ENCODE measurements at places on chromosomes 6 and 20.

DNA sequence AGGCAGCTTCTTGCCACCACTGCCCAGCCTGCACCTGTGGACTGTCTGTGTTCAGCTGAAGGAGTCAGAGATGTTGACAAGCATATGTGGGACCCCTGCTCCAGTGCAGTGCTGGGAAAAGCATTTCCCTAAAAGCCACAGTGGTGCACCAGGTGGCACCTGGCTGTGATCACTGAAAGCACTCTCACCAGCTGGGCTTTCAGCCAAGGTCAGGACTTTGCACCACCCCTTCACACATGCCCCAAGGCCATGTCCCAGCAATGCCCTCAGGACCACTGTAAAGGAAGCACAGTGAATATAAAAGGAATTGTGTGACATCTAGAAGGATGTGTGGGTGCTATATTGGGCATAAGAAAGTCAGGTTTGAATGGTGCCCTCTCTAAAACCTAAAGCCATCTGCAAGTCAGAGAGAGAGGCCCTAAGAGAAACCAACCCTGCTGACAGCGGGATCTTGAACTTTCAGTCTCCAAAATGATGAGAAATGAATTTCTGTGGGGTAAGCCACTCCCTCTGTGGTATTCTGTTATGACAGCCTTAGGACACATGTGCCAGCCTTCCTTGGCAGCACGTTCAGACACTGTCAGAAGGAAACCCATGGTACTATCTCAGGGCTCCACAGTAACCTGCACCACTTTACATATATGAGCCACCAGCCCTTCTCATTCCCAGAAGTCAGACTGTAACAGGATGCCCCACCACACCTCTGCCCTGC lies 30.7 kb downstream of the CBLN4 start:
- no peak for DNase-seq

DNA sequence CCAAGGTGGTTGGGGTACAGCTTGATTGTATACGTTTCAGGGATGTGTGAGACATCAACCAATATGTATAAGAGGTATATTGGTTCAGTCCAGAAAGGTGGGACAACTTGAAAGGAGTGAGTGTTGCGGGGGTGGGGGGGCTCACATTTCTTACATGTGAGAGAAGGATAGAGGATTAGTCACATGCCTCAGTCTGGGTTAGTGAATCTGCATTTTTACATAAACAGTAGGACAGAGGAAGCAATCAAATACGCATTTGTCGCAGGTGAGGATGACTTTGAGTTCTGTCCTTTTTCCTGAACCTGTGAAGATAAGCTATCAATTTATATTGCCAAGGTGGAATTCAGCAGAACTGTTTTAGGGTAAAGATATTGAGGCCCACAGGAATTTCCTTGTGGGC lies 42.1 kb upstream of the TBC1D32 start:
- no peak for DNase-seq

- DNase-seq: no peak
Observed at GRCh38 chr6:113526553-113526952, 330.6 kb upstream of the MARCKS start.

DNA sequence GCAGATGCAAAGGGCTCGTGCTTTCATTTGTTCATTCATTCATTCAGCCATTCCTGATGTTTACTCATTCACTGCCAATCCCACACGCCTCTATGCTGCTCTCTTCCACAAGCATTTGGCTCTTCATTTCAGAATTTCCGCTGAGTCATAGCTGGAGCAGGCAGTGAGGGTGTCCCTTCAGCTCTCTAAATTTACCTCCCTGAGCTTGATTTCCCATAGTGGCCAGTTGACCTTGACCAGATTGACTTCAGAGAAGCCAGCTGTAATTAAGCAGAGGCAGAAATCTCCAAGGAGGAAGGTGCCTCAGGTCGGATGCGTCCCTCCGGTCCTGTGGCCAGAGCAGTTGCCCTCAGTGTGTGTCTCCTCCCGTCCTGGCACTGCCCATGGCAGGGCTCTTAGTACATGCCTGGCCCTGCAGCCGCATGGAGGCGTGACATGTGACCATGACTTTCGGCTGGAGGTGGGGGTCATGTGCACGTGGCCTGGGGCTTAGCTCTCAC lies 267.2 kb upstream of the ECI2 start:
- DNase-seq: no peak

GRCh38 chr6:80519811-80520594 lies 413.5 kb downstream of the BCKDHB start:
- DNase-seq: no peak

DNA sequence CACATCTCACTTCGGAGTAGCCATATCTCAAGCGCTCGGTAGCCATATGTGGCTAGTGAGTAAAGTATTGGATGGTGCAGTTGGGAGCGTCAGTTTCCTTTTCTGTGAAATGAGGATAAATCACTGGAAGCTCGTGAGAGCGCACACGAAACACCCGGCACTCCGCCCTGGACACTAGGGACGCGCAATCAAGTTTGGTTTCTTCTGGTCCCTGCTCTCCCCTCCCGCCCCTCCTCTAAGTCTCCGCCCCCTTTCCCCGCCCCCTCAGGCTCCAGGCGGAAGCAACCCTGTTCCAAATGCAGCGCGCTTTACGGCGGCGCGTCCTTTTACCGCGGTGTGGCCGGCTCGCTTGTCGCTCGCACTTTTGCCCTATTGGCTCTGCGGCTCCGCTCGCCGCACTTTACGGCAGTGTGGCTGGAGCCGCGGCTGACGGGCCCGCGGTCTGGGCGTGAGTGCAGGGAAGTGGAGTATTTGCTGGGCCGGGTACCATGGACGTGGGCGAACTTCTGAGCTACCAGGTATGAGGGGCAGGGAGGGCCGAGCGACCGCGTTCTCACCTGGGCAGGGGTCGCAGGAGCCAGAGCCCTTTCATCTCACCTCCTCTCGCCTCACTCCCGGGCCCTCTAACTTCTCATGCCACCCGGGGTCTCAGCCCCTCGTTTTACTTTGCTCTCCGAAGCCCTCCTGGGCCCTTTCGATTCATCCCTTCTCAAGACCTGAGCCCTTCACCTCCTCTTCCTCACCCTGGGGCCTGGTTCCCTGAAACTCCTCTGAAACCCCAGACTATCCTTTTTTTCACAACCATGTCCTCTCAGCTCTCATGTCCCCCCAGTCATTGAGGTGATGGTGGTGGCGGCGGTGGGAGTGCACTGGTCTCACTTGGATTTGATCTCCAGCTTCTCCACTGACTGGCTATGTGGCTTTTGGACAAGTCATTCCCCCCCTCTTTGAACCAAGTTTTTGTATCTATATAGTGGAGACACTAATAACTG lies at the start of gene CTNNBL1:
Gene CTNNBL1 (plus strand): TSS at position 396 of the 992 bp plus-strand sequence. CDS start 93 bp downstream, at position 489.
- DNase-seq: peak; percentile 97

Data from B cell (primary cell).